Hematopoietic multipotent progenitor cell (in vitro differentiated cells): ENCODE measurements at places on chromosomes 3 and 15. TPM values are rescaled to one million over a fixed set of nuclear protein-coding genes. Genes with fewer than 3 reads are reported as not detected.
A peak's percentile ranks its signal among the peaks of the same experiment; 100 is the strongest.

Gene GOLGA6L7
- total RNA-seq, result not detected

Gene NTRK3
- total RNA-seq, result under 0.01 TPM

Gene MAPKBP1
- total RNA-seq, result 61.9 TPM

Gene C2CD4A
- total RNA-seq, result under 0.01 TPM

Gene GOLGA6L4
- total RNA-seq, result 1.9 TPM

Gene GABRR3
- total RNA-seq, result not detected

Gene CHRFAM7A
- total RNA-seq, result 10.2 TPM

Gene PRTG
- 0.27 TPM for total RNA-seq

Gene GOLGA6B
- total RNA-seq, result not detected

Gene ZNF80
- not detected for total RNA-seq

GRCh38 chr3:72855001-72855400, 6.8 kb upstream of the SHQ1 start:
- DNase-seq, result no peak

GRCh38 chr3:30492322-30493192, 113.8 kb upstream of the TGFBR2 start:
- no peak for DNase-seq

DNA sequence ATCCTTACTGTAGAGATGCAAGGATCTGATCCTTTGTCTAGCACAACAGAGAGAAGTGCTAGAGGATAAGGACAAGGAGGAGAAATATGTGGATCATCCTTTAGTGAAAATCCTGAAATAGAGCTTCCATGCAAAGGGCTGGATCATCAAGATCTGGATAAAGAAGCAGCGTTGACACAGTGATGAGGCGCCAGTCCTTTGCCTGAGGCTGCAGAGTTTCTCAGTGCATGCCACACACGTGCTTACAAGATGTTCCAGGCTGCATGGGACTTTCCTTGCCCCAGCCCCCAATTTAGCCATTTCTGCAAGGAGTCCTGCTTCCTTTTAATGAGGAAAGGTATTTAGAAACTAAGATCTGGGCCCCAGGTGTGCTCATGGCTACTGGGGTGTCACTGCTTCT, 7.2 kb upstream of the ABTB1 start:
- DNase-seq, result no peak

DNA sequence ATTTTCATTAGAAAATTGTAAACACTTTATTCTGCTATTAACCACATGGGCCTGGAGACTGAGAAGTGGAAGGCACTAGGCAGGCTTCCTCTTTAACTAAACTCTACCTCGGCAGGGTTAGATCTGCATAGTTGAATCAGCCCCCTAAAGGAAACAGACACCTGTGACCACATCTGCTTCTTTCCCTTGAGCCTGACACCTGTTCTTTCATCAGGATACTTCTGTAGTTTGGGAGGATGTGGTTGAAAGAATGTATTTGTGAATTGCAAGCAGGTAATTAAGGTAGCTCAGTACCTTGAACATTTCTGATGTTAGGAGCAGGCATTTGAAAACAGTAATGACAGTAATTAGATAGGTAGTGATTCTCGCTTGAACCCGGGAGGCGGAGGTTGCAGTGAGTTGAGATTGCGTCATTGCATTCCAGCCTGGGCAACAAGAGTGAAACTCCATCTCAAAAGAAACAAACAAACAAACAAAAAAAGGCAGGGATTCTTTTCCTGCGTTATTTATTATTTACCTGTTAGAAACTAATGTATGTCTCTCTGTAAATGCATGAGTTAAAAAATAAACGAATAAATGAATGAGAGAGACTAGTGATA, 468.5 kb downstream of the NLGN1 start:
- DNase-seq, result no peak

GRCh38 chr15:53446376-53446775, 313.1 kb downstream of the WDR72 start:
- DNase-seq, result no peak

- DNase-seq, result no peak
Observed at GRCh38 chr3:62723914-62724217, 151.3 kb downstream of the CADPS start.

DNA sequence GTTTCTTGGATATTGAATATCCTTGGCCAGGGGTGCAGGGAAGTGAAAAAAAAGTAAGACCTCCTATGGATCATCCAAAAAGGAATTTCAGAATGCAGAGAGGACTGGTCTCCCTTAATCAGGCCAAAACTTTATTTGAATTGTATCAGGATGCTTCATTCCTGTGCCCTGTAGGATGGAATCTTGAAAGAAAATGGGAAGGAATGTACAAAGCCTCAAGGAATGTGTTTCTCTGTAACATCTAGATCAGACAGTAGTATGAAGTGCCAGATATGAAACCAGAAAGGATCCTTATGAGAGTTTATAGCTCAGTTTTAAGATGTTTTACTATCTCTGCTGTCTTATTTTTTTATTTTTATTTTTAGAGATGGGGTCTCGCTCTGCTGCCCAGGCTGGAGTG, 6.5 kb upstream of the GSK3B start:
- no peak for DNase-seq

DNA sequence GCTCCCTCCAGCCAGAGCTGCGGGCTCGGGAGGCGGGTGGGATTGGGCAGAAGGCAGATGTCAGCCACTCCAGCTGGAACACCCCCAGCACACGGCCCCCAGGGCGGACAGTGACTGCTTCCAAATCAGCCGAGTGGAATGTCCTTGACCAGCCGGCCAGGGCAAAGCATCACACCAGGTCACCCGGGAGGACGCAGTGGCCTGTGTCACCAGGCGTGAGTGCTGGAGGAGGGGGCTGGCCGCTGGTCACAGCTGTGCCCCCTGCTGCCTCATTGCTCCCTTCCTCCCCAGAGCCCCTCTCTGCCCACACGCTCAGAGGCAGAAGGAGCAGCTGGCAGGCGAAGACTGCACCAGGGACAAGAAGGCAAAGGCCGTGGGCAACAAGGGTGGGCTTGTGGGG, 33.5 kb downstream of the NTRK3 start:
- DNase-seq, result no peak

- DNase-seq, result peak; percentile 32
Observed at GRCh38 chr3:86180696-86181095, 810.3 kb downstream of the VGLL3 start.

DNA sequence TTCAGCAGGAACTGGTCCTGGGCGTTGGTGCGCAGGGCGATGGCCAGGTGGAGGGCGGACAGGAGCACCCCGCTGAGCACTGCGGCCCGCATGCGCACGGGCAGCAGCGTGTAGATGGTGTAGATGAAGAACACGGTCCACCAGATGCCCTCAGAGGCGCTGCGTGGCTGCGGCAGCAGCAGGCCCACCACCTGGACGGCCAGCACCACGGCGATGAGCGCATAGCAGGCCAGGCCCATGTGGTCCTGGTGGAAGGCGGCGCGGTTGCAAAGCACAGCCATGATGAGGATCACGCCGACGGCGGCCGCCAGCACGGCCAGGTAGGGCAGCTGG, 1.5 kb downstream of the ADCY5 start:
- no peak for DNase-seq

GRCh38 chr3:153567011-153567410, 405.0 kb downstream of the RAP2B start:
- DNase-seq, result no peak

GRCh38 chr3:190205739-190206138, 85.0 kb upstream of the P3H2 start:
- no peak for DNase-seq

- DNase-seq, result no peak
Observed at GRCh38 chr3:195134431-195134830, 136.5 kb downstream of the XXYLT1 start.

DNA sequence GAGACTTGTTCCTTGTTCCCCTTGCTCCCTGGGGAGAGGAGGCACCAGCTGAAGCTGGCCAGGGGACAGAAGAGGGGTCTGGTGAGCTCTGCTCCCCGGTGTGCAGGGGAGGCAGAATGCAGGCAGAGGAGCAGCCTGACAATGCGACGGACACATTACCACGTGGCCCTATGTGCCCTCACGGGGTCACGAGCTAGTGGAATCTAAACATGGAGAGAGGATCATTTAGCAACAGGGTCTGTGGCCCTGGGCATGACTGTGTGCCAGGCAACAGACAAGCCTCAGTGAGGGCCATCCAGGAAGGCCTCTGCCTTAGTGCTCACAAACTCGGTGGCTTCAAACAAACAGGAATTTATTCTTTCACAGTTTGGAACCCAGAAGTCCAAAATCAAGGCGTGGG, 8.5 kb upstream of the MUC4 start:
- DNase-seq, result no peak

DNA sequence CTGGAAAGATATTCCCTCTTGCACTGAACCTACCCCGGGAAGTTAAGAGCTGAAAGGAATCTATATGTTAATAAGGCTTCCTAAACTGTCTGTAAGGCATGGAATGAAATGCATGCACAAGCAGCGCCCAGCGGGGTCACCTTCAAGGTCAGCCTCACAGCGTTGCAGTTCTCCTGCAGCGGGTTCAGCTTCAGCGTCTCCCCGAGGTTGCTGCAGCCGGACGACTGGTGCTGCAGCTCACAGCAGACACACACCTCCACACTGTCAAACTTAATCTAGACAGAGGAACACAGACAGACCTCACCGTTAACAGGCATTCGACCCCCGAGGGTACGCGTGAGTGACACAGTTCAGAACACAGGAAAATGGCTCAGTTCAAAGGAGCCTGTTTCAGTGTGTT, 73.3 kb downstream of the NSMCE3 start:
- no peak for DNase-seq

DNA sequence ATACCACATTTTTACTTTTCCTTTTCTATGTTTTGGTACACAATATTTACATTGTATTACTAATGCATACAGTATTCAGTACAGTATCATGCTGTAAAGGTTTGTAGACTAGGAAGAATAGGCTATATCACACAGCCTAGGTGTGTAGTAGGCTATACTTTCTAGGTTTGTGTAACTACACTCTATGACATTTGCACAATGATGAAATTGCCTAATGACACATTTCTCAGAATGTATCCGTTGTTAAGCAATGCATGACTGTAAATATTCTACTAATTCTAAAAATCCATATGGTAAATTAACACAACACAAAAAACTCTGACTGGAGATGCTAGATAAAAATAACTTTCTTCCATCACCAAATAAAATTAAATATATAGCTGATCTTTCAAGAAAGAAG, 16.2 kb downstream of the NEDD4 start:
- no peak for DNase-seq

DNA sequence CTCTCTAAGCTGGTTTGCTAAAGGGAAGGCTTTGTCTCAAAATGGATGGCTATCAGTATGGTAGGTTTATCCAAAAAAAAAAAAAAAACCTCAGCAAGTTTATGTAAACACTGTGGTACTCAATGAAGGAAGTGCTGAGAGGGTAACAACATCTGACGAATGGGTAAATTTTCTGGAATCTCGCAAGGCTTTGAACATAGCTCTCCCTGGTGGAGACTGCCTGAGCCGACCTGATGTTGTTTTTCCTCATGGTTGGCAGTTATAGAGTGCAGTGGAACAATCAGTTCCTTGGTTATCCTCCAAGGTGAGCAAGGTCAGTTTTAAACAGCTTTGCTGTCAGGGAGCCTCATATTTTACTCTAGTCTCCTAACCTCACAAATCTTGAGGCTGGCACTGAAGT, 94.6 kb downstream of the ZPLD1 start:
- no peak for DNase-seq

DNA sequence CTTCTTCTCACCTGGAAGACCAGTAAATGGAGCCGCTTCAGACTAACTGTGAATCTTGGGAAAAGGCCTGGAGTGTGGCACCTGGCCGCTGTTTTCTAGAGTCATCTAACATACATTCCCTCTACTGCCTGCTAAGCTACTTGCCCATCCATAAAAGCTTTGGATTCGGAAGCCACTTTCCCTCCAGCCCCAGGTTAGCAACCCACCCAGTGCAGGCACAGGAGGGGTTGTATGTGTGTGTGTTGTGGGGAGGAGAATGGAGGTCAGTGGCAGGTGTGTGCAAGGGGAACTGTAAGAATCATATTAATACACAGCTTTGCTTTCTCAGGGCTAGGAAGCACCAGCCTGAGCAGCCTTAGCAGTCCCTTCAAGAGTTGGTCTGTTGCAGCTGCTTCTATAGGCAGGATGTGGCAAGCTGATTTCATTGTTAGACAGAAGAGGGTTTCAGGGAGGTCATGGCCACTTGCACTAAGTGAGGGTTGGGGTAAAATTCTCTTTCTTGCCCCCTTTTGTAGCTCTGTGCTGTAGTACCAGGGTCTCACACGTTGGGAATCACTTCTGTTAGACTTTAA, 8.9 kb downstream of the NSUN3 start:
- no peak for DNase-seq

- no peak for DNase-seq
Observed at GRCh38 chr3:120425572-120426250, 25.1 kb downstream of the FSTL1 start.

DNA sequence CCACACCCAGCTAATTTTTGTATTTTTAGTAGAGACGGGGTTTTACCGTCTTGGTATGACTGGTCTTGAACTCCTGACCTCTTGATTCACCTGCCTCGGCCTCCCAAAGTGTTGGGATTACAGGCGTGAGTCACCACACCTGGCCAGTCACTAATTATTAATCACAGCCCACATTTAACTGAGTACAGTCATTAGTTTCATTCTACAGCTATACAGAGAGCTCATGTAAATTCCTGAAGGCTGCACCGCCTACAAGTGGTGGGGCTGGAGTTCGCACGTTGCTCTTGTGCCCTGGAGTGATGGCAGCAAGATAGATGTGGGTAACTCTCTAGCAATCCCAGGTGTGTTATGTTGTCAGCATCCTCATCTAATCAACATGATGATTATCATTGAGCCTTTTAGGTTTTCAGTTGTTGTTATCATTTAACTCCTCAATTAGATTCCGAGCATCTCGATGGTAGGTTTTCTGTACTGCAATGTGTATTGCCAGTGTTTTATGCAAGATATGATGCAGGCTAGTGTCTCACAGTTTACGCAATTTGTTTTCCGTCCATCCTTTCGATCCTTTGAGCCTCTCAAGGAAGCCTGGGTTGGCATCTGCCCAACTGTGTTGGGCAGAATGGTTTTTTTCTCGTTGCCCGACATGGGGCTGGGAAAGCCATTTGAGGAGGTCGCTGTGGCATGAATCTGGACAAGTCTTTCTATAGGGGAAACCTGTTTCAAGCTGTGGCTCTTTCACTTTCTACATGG, 216.3 kb downstream of the LPP start:
- DNase-seq, result no peak

DNA sequence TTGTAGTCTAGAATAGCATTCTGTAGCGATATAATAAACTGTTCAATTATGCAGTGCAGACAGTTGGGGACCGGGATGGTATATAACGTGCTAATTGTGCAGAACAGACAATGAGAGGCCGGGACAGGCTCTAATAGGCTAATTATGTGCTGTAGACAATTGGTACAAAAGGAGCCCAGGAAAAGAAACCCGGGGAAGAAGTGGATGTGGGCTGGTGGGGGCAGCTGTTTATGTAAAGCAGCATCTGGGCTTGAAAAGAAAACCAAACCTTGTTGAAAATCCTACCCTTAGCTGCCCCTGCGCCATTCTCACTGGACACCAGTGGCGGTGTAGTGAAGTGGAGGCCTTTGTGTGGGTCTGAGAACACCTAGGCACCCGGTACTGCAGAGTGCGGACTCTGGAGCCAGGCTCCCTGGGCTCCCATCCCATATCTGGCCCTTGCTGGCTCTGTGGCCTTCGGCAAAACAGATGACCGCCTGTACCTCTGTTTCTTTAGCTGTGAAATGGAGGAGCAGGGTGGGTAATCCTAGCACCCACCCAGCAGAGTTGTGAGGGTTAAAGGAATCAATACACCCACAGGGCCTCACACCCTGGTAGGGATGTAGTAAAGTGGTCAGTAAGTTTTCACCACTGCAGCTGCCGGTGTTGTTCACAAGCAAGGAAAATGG, 51.5 kb downstream of the CMTM6 start:
- no peak for DNase-seq
